ENCODE measurements at places on chromosomes 1 and 21. TPM values are rescaled to one million over a fixed set of nuclear protein-coding genes. Genes with fewer than 3 reads are reported as not detected.

F13B gene
- polyA plus RNA-seq, result not detected

NTNG1 gene
- polyA plus RNA-seq, result 0.03 TPM

DNA sequence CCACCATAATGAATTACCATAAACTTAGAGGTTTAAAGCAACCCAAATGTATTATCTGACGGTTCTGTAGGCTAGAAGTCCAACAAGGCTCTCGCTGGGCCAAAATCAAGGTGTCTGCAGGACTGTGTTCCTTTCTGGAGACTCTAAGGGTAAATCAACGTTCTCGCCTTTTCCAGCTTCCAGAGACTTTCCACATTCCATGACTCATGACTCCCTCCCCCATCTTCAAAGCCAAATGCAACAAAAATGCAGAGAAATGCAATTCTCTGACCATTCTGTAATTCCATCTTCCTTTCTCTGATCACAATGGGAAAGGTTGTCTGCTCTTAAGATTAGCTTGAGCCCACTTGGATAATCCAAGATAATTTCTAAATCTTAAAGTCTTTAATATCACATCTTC, 287.1 kb downstream of the LTN1 start:
- DNase-seq, result no peak

SPRR1A gene
- not detected for polyA plus RNA-seq

DNA sequence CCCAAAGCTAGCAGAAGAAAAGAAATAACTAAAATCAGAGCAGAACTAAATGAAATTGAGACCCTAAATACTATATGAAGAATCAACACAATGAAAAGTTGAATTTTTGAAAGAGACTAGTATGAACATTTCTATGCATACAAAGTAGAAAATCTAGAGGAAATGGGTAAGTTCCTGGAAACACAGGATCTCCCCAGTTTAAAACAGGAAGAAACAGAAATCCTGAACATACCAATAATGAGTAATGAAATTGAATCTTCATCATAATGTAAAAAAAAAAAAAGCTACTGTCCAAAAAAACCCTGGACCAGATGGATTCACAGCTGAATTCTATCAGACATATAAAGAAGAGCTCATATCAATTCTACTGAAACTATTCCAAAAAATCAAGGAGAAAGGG, 233.5 kb downstream of the PLPP3 start:
- no peak for DNase-seq
